ENCODE measurements at places on chromosomes 5 and 9. TPM values are rescaled to one million over a fixed set of nuclear protein-coding genes. Genes with fewer than 3 reads are reported as not detected.

LOX gene
- total RNA-seq, result 2.0 TPM

SLCO6A1 gene
- total RNA-seq, result not detected

DAB2IP gene
- 15.3 TPM for total RNA-seq

SPARC gene
- 18.8 TPM for total RNA-seq

LEAP2 gene
- 0.90 TPM for total RNA-seq

CDX1 gene
- not detected for total RNA-seq

SPATA6L gene
- 2.5 TPM for total RNA-seq

CD274 gene
- total RNA-seq, result 1.4 TPM

GABBR2 gene
- total RNA-seq, result 0.13 TPM

NSUN2 gene
- 92.7 TPM for total RNA-seq

TGFBR1 gene
- total RNA-seq, result 49.1 TPM

NPR3 gene
- total RNA-seq, result 19.6 TPM

CDH18 gene
- total RNA-seq, result not detected

RASGRF2 gene
- 1.6 TPM for total RNA-seq

ORM1 gene
- not detected for total RNA-seq

NFIL3 gene
- total RNA-seq, result 11.3 TPM

PTPN3 gene
- 13.8 TPM for total RNA-seq

TAF11L11 gene
- total RNA-seq, result 0.11 TPM

SPATA31C2 gene
- total RNA-seq, result not detected

IL13 gene
- not detected for total RNA-seq

SHB gene
- 30.7 TPM for total RNA-seq

NR6A1 gene
- total RNA-seq, result 1.9 TPM

ENTREP1 gene
- total RNA-seq, result 0.60 TPM

ADAMTS2 gene
- 0.09 TPM for total RNA-seq

PCDHGC5 gene
- not detected for total RNA-seq

ST8SIA4 gene
- total RNA-seq, result 0.20 TPM

SNX24 gene
- total RNA-seq, result 25.3 TPM

PROB1 gene
- 0.20 TPM for total RNA-seq

GFI1B gene
- total RNA-seq, result 0.17 TPM

IL9 gene
- total RNA-seq, result not detected

RFESD gene
- total RNA-seq, result 2.0 TPM

PCDHGA3 gene
- total RNA-seq, result not detected

TRIM36 gene
- total RNA-seq, result 1.5 TPM

CERCAM gene
- total RNA-seq, result 36.9 TPM

CBY3 gene
- not detected for total RNA-seq

CDH6 gene
- total RNA-seq, result 0.09 TPM

PCDHA9 gene
- total RNA-seq, result not detected

CA9 gene
- total RNA-seq, result 4.2 TPM

GPX8 gene
- 34.0 TPM for total RNA-seq

POU5F2 gene
- not detected for total RNA-seq

RFX3 gene
- 1.2 TPM for total RNA-seq

ZFP37 gene
- total RNA-seq, result 1.4 TPM

DNAI1 gene
- total RNA-seq, result not detected

NRG2 gene
- 2.0 TPM for total RNA-seq

ENTPD2 gene
- 2.4 TPM for total RNA-seq

IFNA2 gene
- total RNA-seq, result not detected

SH3GLB2 gene
- total RNA-seq, result 51.3 TPM

MSX2 gene
- total RNA-seq, result 4.6 TPM

PRPF4 gene
- 52.7 TPM for total RNA-seq

SOX30 gene
- total RNA-seq, result not detected

DIRAS2 gene
- 0.06 TPM for total RNA-seq

LMX1B gene
- 0.77 TPM for total RNA-seq
